ENCODE measurements at places on chromosomes 1 and 21. TPM values are rescaled to one million over a fixed set of nuclear protein-coding genes. Genes with fewer than 3 reads are reported as not detected.

DNA sequence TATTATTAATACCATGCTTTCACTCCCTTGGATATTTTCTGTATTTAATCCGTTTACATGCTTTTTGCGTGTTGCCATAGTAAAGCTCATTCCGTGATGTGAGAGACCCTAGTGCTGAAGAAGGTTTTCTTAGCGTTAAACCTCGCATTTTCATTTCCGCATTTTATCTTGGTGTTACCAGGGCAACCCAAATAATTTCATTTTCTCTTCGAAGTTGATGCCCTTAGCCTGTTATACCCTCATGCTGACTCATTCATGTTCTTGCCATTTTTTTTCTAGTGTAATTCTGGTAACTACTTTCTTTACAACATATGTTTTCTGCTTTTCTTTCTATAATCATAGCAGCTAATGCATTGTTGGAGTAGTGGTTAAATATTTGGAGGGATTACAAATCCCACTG, 37.2 kb downstream of the LRRC8C start:
- H3K4me3 ChIP-seq: no peak overlapping the region
- DNase-seq: no peak
- H3K36me3 ChIP-seq: no peaks in the 10 kb centered on the region
- H3K27me3 ChIP-seq: no peaks in the 10 kb centered on the region
- H3K27ac ChIP-seq: no peak overlapping the region

Gene FCRL2
- 2.1 TPM for total RNA-seq

Gene OR10Z1
- total RNA-seq: not detected

Gene DNALI1
- total RNA-seq: 12.3 TPM

GRCh38 chr1:91727763-91728162, 158.2 kb downstream of the TGFBR3 start:
- no peaks in the 10 kb centered on the region for H3K36me3 ChIP-seq
- peak overlapping the region; percentile 49 for H3K27ac ChIP-seq
- DNase-seq: no peak
- H3K4me1 ChIP-seq: peaks cover 58% of the 10 kb centered on the region
- no peak overlapping the region for H3K4me3 ChIP-seq

GRCh38 chr1:154548028-154548427, 10.4 kb downstream of the UBE2Q1 start:
- H3K27me3 ChIP-seq: no peaks in the 10 kb centered on the region
- no peak overlapping the region for H3K4me3 ChIP-seq
- no peak for DNase-seq
- no peaks in the 10 kb centered on the region for H3K4me1 ChIP-seq
- H3K36me3 ChIP-seq: peaks cover 40% of the 10 kb centered on the region

DNA sequence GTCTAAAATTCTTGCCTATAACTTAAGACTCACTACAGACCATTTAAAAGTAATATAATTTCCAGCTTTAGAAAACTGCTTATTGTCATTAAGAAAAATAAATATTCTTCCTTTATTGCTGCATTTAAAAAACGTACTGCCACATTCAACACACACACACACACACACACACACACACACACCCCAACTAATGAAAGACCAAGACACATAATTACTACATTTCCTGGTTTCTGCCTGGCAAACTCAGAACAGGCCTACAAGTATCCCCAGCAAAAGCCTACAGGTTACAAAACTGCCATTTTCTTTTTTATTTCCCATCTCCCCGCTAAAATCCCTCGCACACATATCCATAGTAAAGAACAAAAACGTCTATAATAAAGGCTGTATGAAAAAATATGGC, 1.5 kb downstream of the DENND2C start:
- no peaks in the 10 kb centered on the region for H3K27me3 ChIP-seq
- no peaks in the 10 kb centered on the region for H3K36me3 ChIP-seq
- H3K4me1 ChIP-seq: peaks cover 9% of the 10 kb centered on the region
- no peak overlapping the region for H3K27ac ChIP-seq
- DNase-seq: no peak

Gene HPCAL4
- 0.20 TPM for total RNA-seq

Gene MASP2
- not detected for total RNA-seq

- H3K27ac ChIP-seq: no peak overlapping the region
- H3K36me3 ChIP-seq: no peaks in the 10 kb centered on the region
- H3K4me1 ChIP-seq: no peaks in the 10 kb centered on the region
- H3K27me3 ChIP-seq: no peaks in the 10 kb centered on the region
- H3K4me3 ChIP-seq: no peak overlapping the region
Observed at GRCh38 chr1:80566867-80567266, 1233.9 kb upstream of the ADGRL2 start.

DNA sequence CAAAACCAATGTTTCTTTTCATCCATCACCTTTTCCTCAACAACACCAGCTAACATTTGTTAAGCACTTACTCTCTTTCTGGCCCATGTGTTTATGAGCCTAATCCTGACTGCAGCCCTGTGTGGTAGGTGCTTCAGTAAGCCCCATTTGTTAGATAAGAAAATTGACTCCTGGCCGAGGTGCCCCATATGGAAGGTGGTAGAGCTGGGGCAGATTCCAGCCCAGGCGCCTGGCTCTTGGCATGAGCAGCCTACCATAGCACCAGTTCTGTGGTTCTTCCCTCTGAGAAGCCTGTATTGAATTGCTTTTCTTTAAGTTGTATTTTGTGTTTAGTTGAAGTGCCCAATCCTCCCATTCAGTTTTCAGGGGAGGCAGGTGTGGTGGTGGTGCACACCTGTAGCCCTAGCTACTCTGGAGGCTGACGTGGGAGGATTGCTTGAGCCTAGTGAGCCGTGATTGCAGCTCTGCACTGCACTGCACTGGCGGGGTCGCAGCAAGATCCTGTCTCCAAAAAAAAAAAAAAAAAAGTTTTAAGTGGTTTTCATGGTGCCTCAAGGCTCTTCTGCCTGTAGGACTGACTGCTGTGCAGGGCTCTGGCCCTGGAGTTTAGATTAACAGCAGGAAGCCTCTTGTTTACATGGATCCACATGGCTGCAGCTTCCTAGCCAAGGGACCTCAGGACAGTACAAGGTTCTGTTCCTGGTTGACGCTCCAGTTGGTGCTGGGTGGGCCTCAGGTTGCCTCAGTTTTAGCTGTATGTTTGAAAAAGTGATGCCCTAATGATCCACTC, 125.9 kb downstream of the MRPS6 start:
- no peak overlapping the region for H3K4me3 ChIP-seq
- peak overlapping the region; percentile 58 for H3K27ac ChIP-seq
- DNase-seq: no peak
- peaks cover 27% of the 10 kb centered on the region for H3K4me1 ChIP-seq
- no peaks in the 10 kb centered on the region for H3K36me3 ChIP-seq

DNA sequence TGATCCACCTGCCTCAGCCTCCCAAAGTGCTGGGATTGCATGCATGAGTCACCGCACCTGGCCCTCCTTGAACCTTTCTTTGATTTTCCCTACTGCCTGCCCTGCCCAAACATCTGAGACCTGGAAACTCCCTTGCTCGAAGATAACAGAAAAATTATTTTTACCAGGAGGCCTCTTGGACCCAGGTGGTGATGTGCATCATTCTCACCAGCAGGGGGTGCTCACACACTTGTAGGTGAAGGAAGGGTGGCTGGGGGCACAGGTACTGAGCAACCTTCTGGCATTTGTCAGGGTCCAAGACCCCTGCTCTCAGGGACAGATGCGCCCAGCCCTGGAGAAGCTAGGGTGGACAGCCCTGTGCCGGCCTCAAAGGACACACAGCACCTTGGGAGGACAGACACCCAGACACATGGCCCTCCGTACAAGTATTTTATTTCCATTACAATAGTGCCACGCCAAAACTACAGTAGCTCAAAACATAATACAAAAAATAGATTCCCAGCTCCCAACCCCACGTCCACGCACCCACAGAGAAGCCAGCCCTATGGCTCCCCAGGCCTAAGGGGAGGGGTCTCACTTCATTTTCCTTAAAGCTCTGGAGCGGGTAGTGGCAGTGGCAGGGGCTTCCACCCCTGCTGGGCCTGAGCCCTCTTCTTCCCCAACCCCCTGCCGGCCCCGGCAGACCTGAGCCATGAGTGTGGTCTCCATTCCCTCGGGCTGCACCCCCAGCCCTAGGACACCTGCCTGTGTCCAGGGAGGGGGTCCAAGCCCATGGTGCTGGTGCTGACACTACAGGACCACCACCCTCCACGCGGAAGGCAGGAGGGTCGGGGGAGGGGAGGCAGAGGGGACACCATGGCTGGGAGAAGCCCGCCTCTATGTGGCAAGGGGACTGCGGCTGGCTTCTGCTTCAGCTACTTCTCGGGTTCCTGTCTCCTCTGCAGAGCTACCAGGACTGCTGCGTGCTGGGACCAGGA, 40.4 kb upstream of the EIF4G3 start:
- no peak overlapping the region for H3K27ac ChIP-seq
- H3K36me3 ChIP-seq: peaks cover 8% of the 10 kb centered on the region
- no peak overlapping the region for H3K4me3 ChIP-seq
- no peaks in the 10 kb centered on the region for H3K4me1 ChIP-seq
- peak; percentile 44 for DNase-seq

DNA sequence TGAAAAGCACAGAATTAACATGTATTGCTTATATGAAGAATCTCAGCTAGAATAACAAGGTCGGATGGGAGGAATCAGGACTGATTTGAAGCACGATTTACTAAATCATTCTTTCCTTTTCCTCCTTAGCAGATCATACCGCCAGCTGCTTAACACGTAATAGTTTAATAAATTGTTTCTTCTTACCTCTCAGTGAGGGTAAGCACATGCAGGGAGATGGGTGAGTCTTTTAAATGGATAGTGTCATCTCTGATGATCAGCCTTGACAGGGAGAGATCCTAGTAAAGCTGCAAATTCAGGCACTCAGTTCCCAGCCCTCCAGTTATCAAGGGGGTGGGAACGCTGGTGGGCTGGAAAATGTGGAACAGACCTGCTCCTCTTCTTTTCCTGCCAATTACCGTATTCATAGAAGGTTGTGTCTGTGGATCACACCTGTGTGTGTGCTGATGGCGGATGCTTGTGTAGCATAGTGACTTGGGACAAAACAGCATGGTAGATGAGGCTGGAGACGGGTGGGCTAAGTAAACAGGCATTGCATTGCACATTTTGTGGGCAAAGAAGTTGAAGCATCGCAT, 30.7 kb downstream of the NTPCR start:
- no peak overlapping the region for H3K4me3 ChIP-seq
- H3K27me3 ChIP-seq: no peaks in the 10 kb centered on the region
- H3K36me3 ChIP-seq: no peaks in the 10 kb centered on the region
- no peak overlapping the region for H3K27ac ChIP-seq

- H3K4me3 ChIP-seq: no peak overlapping the region
- no peaks in the 10 kb centered on the region for H3K4me1 ChIP-seq
- no peak for DNase-seq
Observed at GRCh38 chr1:48371598-48371997, 100.4 kb downstream of the SPATA6 start.

GRCh38 chr21:41321908-41322495, 5.4 kb downstream of the FAM3B start:
- peaks cover 2% of the 10 kb centered on the region for H3K4me1 ChIP-seq
- H3K36me3 ChIP-seq: no peaks in the 10 kb centered on the region
- no peak overlapping the region for H3K4me3 ChIP-seq

Gene LENEP
- total RNA-seq: not detected

Gene FCRL3
- total RNA-seq: 1.1 TPM

- no peaks in the 10 kb centered on the region for H3K27me3 ChIP-seq
- H3K4me1 ChIP-seq: no peaks in the 10 kb centered on the region
- no peak overlapping the region for H3K4me3 ChIP-seq
- no peak for DNase-seq
Observed at GRCh38 chr1:83043244-83043643, 955.7 kb downstream of the TTLL7 start.

- H3K27ac ChIP-seq: no peak overlapping the region
- H3K27me3 ChIP-seq: no peaks in the 10 kb centered on the region
- H3K4me3 ChIP-seq: no peak overlapping the region
- no peak for DNase-seq
- H3K36me3 ChIP-seq: no peaks in the 10 kb centered on the region
Observed at GRCh38 chr1:231836227-231836893, 209.8 kb downstream of the DISC1 start.

DNA sequence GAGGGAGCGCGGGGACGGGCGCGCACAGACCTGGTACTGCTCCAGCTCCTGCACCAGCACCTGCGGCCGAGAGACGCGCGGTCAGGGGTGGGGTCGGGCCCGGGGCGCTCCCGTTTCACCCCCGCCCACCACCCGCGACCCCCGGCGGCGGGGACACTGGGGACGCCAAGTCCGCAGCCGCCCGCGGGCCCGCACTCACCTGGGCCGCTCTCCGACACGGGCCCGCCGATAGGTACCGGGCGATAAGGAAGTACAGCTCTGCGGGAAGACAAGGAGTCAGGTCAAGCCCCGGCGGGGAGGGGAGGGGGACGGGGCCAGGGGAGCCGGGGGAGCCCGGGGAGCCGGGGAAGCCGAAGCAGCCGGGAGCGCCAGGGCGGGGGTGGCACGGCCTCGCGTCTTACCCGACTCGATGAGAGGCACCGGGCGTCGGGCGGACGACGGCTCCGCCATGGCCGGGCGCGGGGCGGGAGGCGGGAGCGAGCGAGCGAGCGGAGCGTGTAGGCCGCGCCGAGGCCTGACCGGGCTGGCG, 326 bp downstream of the BRWD1 start:
- peaks cover 23% of the 10 kb centered on the region for H3K4me1 ChIP-seq
- DNase-seq: peak; percentile 27
- peaks cover 7% of the 10 kb centered on the region for H3K36me3 ChIP-seq

DNA sequence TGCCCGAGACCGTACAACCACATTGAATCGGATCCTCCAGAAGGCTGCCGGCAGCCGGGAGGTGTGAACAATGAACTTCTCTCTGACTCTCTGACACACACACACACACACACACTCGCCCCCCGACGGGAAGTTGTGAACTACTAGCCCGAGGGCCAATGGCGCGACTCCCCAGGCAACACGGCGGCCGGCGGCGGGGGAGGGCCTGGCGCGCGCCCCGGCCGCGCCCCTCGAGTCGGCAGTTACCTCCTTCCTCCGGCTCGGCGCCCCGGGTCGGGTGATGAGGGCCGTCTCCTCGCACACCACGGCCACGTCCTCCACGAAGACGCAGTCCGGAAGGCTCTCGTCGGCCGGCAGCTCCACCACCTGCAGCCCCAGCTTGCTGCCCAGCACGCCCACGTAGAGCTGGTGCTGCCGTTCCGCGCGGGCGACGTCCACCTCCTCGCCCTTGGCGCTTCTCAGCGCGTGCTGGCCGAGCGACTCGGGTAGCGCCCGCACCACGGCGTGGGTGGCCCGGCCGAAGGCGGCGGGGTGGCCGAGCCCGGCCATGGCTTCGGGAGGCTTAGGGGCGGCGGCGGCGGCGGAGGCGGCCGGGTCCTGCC, 361 bp downstream of the DDAH1 start:
- peak overlapping the region; percentile 79 for H3K4me3 ChIP-seq
- peak; percentile 69 for DNase-seq
- H3K4me1 ChIP-seq: peaks cover 25% of the 10 kb centered on the region
- no peaks in the 10 kb centered on the region for H3K36me3 ChIP-seq

GRCh38 chr21:40684726-40685125, 162.2 kb downstream of the DSCAM start:
- no peak for DNase-seq
- no peaks in the 10 kb centered on the region for H3K4me1 ChIP-seq
- H3K27ac ChIP-seq: no peak overlapping the region
- H3K36me3 ChIP-seq: no peaks in the 10 kb centered on the region
- no peak overlapping the region for H3K4me3 ChIP-seq

DNA sequence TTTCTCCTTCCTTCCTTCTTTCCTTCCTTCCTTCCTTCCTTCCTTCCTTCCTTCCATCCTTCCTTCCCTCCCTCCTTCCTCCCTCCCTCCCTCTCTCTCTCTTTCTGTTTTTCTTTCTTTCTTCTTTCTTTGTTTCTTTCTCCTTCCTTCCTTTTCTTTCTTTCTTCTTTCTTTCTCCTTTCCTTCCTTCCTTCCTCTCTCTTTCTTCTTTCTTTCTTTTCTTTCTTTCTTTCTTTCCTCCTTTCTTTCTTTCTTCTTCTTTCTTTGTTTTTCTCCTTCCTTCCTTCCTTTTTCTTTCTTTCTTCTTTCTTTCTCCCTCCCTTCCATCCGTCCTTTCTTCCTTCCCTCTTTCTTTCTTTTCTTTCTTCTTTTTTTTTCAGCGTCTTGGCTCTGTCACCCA, 18.1 kb upstream of the IL19 start:
- no peaks in the 10 kb centered on the region for H3K36me3 ChIP-seq
- no peak overlapping the region for H3K27ac ChIP-seq
- DNase-seq: no peak
- no peaks in the 10 kb centered on the region for H3K4me1 ChIP-seq
- H3K4me3 ChIP-seq: no peak overlapping the region
- no peaks in the 10 kb centered on the region for H3K27me3 ChIP-seq
